ENCODE measurements at places on chromosomes 5 and 9.

DNA sequence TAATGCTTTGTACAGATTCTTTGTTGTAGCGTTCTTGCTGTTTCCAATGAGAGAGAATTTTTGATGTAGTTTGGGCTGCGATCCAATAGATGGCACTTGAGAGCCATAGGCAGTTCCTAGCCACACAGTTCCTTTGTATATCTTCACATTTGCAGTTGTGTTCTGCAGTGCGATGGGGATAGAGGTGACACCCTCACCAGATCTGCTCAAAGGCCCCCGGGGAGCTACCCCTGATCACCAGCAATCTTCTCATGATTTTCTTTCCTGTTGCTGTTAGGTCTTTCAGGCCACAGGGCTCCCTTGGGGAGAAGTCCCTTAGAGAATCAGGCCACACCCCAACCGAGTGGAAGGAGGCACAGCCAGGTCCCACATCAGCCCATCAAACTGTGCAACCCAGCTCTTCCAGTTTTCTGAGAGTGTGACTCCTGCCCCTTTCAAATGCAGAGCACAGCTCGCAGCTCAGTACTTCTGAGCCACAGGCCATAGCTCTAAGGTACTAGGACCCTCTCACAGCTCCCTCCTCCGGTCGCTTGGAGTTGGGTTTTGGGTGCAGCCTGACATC, 353.7 kb downstream of the SLCO4C1 start:
- no peaks in the 10 kb centered on the region for H3K27me3 ChIP-seq
- no peak for DNase-seq
- no peak overlapping the region for H3K27ac ChIP-seq
- H3K4me3 ChIP-seq, result no peak overlapping the region
- no peaks in the 10 kb centered on the region for H3K4me1 ChIP-seq
- no peaks in the 10 kb centered on the region for H3K36me3 ChIP-seq

- H3K27ac ChIP-seq, result no peak overlapping the region
- H3K4me3 ChIP-seq, result peak overlapping the region; percentile 77
- no peaks in the 10 kb centered on the region for H3K27me3 ChIP-seq
- H3K36me3 ChIP-seq, result no peaks in the 10 kb centered on the region
- DNase-seq, result no peak
- H3K4me1 ChIP-seq, result peaks cover 63% of the 10 kb centered on the region
Observed at GRCh38 chr9:129836311-129837007, 1.2 kb downstream of the USP20 start.

- no peak overlapping the region for H3K4me3 ChIP-seq
- no peaks in the 10 kb centered on the region for H3K27me3 ChIP-seq
- peaks cover 84% of the 10 kb centered on the region for H3K4me1 ChIP-seq
- peak overlapping the region; percentile 77 for H3K27ac ChIP-seq
Observed at GRCh38 chr9:106868087-106868486, 5.1 kb downstream of the ZNF462 start.

DNA sequence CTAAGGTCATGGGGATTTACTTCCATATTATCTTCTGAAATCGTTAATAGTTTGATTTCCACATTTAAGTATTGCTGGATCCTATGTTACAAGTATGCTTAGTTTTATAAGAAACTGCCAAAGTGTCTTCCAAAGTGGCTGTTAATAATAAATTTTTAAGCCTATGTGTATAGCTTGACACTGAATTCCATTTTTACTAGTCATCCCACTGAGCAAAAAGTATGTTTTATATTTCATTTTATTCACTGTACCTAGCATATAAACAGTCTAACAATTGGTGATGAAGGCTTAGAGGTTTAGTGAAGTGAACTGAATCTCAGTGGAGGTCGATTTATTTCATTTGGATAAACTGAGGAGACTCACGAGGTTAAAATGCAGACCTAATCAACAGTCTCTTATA, 174.6 kb downstream of the ADAMTS6 start:
- no peaks in the 10 kb centered on the region for H3K27me3 ChIP-seq
- H3K4me1 ChIP-seq, result no peaks in the 10 kb centered on the region
- no peak overlapping the region for H3K27ac ChIP-seq
- H3K4me3 ChIP-seq, result no peak overlapping the region

DNA sequence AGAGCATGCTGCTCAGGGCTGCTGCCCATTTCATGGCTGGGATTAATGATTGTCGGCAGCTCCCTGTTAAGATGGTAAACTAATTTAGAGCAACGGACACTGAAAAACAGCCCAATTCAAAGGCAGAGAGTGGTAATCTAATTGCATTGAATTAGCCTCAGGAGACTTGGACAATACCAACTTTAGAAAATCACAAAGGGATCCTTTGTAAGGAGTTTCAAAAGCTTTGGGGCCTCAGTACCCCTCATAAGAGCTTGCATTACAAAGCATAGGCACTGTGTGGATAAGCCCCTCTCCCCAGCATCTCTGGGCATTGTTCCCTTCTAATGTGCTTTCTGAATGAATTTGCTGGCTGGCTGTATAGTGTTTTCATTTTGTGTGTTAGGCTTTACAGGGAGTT, 6.7 kb downstream of the GLRA1 start:
- H3K27ac ChIP-seq, result no peak overlapping the region
- H3K36me3 ChIP-seq, result no peaks in the 10 kb centered on the region
- no peaks in the 10 kb centered on the region for H3K27me3 ChIP-seq
- DNase-seq, result no peak
- no peaks in the 10 kb centered on the region for H3K4me1 ChIP-seq

- H3K36me3 ChIP-seq, result no peaks in the 10 kb centered on the region
- no peaks in the 10 kb centered on the region for H3K27me3 ChIP-seq
- DNase-seq, result no peak
Observed at GRCh38 chr5:112923148-112923917, 1.3 kb upstream of the REEP5 start.

DNA sequence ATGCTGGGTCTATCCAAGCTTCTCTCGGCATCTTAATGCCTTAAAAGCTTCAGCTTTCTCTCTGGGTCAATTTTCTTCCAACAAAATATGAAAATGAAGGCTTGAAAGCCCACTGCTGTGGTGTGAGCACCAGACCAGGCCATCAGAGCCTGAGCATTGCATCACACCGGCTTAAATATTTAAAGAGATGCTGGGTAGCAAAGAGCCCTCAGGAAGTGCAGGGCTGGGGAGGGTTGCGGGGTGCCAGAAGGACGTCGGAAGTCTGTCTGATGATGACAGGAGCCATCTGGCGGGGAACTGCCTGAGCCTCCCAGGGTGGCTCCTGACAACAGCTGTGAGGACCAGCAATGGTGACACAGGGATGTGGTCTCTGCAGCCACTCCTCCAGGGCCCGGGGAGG, 185.5 kb downstream of the OLFM1 start:
- no peaks in the 10 kb centered on the region for H3K36me3 ChIP-seq
- no peak for DNase-seq

DNA sequence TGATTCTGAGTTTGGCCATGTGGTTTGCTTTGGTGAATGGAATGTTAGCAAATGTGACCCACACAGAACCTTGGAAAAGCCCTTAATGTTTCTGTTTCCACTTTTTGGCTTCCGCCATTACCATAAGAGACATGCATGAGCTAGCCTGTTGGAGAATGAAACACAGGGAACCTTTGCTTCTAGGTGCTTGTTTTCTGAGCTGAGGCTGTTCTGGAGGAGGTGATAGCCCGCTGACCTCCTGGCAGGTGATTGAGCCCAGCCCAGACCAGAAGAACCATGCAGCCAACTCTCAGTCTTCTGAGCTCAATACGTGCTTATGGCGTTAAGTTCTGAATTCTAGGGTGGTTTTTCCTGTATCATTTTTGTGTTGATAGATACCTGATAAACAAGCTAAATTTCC, 148.6 kb upstream of the KLF9 start:
- no peaks in the 10 kb centered on the region for H3K36me3 ChIP-seq
- peak overlapping the region; percentile 61 for H3K27ac ChIP-seq
- no peak overlapping the region for H3K4me3 ChIP-seq
- no peak for DNase-seq

GRCh38 chr9:19369107-19369506, 10.9 kb downstream of the RPS6 start:
- H3K27me3 ChIP-seq, result no peaks in the 10 kb centered on the region
- peaks cover 4% of the 10 kb centered on the region for H3K36me3 ChIP-seq
- no peak overlapping the region for H3K27ac ChIP-seq
- no peak overlapping the region for H3K4me3 ChIP-seq
- DNase-seq, result no peak

- DNase-seq, result no peak
- peaks cover 48% of the 10 kb centered on the region for H3K4me1 ChIP-seq
- H3K36me3 ChIP-seq, result no peaks in the 10 kb centered on the region
- H3K4me3 ChIP-seq, result no peak overlapping the region
- peaks cover 89% of the 10 kb centered on the region for H3K27me3 ChIP-seq
Observed at GRCh38 chr5:169302491-169303118, 1.7 kb upstream of the SLIT3 start.
